ENCODE measurements at places on chromosomes 5 and 9.

DNA sequence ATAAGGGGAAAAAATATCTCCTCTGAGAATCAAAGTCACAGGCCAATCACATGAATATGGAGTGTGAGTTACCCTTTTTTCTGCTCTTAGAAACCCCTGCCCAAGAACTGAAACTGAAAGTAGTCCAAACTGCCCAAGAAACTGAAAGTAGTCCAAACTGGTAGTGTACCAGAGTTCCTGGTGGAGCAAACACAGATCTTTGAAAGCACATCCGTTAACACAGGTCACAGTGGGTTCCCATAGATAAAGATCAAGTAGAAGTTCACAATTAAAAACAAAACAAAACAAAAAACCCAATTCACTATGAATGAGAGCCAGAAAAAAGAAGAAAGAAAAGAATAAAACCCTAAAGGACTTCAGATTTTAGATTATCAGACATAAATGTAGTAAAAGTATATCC lies 332.4 kb upstream of the EFNA5 start:
- DNase-seq: no peak

DNA sequence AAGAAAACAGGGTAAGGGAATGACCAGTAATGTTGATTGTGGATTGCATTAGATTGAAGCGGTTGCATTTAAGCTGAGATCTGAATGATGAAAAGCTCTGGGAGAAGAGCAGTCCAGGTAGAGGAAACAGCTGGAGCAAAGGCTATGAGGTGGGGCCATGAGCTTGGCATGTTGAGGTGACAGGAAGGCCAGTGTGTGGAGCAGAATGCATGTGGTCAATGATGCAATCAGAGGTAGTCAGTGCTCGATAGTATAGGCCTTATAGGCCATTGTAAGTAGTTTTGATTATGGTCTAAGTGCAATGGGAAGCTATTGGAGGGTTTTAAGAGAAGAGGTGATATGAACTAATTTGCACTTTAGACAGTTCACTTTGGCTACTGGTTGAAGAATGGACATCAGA lies 270.4 kb downstream of the ARHGAP26 start:
- DNase-seq: no peak

- no peak for DNase-seq
These were observed 39.9 kb downstream of the SLIT3 start for GRCh38 chr5:169260896-169261569.

DNA sequence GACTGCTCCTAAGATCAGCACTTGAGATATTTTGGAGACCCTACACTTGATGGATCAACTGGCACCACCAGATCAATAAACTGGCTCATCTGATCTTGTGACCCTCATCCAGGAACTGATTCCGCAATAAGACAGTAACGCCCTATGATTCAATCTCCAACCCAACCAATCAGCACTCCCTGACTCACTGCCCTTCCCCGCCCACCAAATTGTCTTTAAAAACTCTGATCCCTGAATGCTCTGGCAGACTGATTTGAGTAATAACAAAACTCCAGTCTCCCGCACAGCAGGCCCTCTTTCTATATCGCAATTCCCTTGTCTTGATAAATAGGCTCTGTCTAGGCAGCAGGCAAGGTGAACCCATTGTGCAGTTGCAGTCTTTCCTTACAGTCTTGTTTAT lies 677.0 kb downstream of the LRRC70 start:
- DNase-seq: no peak

All from NCI-H1694 treated with DMSO at 0.1 percent for 48 hours (cell line).